ENCODE measurements at places on chromosomes 7 and 10.
A peak's percentile ranks its signal among the peaks of the same experiment; 100 is the strongest.

- DNase-seq, result no peak
These were observed 39.8 kb downstream of the SLC35B4 start for GRCh38 chr7:134276951-134277350.

DNA sequence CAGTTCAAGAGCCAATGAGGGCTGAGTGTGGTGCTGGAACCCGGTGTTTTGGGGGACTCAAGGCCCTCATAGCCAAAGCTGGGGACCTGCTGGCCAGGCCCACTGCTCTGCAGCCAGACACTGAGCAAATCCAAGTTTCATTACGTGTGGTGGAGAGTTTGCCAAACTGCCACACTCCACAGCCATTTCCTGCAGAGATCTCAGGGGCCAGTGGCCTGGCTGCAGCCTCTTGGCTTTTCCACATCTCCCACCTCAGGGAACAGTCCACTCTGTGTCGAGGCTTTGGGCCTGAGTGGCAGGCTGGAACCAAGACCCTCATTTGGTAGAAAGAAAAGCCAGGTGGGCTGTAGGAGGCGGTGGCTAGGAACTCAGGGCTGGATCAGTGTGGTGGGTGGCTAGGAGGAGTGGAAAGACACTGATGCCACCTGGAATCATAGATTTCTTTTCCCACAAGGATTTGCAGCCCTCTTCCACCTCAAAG is 3.2 kb downstream of the HOXA11 start:
- no peak for DNase-seq

DNA sequence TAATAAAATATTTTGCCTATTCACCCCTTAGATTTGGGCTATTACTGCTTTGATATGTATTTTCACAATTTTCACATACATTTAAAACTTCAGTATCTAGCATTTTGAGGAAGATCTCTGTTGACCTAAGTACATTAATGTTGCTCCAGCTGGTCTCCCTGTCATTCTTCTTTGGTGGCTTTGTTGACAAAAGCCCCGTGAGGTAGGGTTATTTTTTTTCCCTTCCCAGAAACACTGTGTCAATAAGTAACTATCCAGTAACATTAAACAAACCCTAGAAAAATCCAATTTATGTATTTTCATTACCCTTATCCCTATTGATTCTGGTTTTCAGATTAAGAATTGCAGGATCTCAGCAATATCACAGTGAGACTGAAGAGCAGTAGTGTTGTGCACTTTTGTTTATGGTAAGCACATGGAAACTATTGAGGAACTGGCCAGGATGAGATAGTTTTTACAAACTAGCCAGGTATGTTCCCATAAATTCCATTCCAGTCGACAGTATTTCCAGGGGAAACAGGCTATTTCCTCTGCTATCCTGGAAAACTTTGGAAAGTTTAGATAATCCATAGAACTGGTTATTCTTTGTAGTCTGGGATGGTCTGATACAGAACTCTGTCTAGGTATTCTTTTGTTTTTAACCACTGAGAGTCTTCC is 198.2 kb downstream of the PON1 start:
- no peak for DNase-seq

DNA sequence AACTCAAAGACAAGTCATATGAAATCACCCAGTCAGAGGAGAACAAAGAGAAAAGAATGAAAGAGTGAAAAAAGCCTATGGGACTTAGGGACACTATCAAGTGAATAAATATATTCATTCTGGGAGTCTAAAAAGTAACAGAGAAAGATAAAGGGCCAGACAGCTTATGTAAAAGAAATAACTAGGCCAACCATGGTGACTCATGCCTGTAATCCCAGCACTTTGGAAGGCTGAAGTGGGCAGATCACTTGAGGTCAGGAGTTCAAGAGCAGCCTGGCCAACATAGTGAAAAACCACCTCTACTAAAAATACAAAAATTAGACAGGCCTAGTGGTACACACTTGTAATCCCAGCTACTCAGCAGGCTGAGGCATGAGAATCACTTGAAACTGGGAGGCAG is 154.7 kb upstream of the TMEM106B start:
- DNase-seq, result no peak

- DNase-seq, result no peak
These were observed 8.5 kb downstream of the NRP1 start for GRCh38 chr10:33325929-33326328.

GRCh38 chr7:88664630-88665233 is 94.8 kb upstream of the ZNF804B start:
- no peak for DNase-seq

- no peak for DNase-seq
These were observed 38.4 kb downstream of the CHST3 start for GRCh38 chr10:72002354-72003295.

GRCh38 chr7:157544980-157545680 is 208.3 kb downstream of the DNAJB6 start:
- DNase-seq, result no peak

GRCh38 chr10:50417886-50418830 is 166.8 kb upstream of the ASAH2 start:
- peak; percentile 88 for DNase-seq

- no peak for DNase-seq
These were observed 36.6 kb downstream of the SHH start for GRCh38 chr7:155775691-155776090.

DNA sequence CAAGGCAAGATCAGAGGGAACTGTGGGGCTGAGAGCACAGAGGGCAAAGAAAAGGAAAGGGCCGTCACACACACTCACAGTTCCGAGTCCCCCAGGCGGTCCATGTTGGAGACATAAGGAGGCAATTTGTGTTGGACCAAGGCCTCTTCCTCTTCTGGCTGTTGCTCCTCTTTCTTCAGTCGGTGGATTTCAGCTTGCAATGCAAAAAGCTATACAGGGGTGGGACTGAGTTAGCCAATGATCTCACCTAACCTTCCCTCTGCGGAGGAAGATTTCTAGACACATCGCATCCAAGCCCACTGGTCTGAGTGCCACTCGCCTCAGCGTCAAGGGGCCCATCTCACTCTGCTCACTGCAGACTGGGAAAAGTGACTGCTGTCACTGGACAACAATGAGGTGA is 5.5 kb downstream of the WDR91 start:
- no peak for DNase-seq

GRCh38 chr10:3229815-3230214 is 57.2 kb upstream of the PITRM1 start:
- no peak for DNase-seq

DNA sequence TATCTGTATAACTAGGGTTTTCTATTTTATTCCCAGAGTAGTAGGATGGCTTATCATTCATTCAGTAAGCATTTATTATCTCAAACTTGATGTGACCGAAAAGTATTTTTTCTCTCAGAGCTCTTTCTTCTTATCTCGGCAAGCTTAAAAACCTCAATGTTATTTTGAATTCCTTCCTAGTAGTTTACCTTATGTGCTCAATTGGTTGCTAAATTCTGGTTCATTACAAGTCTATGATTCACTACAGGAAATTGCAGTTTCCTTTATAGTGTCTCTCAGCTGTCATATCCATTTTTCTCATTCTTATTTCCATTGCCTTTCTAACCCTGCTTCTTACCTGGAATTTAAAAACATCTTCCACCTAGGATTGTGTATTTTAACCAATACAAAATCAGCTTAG is 12.6 kb upstream of the ICA1 start:
- no peak for DNase-seq

DNA sequence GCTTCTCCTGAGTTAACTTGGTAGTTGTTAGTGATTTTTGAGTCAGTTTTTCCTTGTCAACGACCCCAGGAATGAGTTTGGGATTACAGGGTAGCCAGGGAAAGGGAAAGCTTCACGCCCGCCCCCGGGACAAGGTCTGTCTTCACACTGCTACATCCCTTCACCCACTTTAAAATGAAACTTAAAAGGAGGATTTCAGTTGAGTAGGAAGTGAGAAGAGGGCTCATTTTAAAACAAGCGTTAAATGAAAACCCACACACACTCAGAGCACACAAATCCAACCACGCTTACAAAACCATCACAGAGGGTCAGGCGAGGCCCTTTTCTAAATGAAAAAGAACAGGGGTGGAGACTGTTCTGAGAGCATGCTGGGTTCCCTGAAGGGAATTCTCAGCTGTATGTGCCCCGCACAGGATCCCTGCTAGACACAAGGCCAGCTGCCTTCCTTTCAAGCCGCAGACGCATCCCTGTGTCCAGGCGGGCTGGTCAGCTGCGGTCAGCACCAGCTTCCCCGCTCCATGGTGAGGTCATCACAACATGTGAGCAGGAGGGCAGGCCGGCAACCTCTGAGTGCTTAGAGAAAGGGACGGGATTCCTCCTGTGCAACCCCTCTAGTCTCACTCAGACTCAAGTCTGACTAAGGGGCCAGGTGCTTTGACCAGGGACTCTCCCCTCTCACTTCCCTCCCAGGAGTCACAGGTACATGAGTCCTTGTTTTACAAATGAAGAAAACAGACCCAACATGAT is 111.8 kb downstream of the EGFR start:
- peak; percentile 41 for DNase-seq

GRCh38 chr7:34776748-34777358 is 118.8 kb downstream of the NPSR1 start:
- DNase-seq, result no peak

DNA sequence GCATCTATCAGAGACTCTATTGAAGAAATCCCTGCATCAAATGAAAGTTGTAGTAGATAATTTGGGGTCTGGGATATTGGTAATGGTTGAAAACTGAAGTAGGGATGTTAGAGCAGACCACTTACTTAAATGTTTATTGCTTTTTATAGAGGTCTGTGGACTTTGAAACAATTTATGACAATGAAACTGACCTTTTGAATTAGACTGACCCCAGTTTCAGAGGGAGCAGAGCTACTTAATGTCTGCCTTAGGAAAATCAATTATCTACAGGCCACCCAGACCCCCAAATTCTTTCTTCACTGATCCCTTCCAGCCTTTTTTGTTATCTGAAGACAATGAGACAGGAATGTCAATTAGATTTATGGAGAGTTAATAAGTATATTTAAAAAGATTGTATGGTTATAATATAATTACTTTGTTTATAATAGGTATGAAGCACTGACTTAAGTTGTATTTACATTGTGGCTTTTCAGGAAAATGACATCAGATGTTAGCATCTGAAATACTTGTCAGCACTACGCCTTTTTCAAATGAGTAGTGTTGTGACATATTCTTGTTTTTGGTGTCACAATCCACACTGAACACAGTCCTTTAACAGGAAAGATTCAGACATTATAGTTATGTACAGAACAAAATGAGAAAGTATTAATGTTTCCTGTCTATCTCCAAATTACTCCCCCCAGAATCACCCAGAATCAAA is 13.9 kb downstream of the MGAM2 start:
- DNase-seq, result no peak

GRCh38 chr7:23712368-23713284 is 2.6 kb downstream of the STK31 start:
- peak; percentile 49 for DNase-seq
